ENCODE measurements at places on chromosomes 6 and 20. TPM values are rescaled to one million over a fixed set of nuclear protein-coding genes. Genes with fewer than 3 reads are reported as not detected.

DNA sequence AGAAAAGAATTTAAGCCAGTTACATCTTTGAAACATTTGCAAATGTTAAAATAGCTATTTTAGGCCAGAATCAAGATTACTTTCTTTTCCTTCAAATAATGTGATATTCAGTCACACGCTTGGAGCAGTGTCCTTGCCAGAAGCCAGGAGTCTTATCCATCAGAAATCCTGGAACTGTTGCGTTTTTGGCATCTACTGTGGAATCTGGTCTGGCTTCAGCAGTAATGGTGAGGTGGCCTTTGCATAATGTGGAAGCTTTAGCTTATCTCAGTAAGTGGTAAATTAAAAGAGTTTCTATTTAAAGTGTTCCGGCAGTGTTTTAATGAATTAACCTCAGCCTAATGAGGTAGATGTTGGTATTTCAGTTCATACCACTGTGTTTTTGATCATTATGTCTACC, 97.6 kb downstream of the FIG4 start:
- no peak for DNase-seq

GRCh38 chr6:69059413-69059812, 424.3 kb downstream of the ADGRB3 start:
- no peak for DNase-seq

DNA sequence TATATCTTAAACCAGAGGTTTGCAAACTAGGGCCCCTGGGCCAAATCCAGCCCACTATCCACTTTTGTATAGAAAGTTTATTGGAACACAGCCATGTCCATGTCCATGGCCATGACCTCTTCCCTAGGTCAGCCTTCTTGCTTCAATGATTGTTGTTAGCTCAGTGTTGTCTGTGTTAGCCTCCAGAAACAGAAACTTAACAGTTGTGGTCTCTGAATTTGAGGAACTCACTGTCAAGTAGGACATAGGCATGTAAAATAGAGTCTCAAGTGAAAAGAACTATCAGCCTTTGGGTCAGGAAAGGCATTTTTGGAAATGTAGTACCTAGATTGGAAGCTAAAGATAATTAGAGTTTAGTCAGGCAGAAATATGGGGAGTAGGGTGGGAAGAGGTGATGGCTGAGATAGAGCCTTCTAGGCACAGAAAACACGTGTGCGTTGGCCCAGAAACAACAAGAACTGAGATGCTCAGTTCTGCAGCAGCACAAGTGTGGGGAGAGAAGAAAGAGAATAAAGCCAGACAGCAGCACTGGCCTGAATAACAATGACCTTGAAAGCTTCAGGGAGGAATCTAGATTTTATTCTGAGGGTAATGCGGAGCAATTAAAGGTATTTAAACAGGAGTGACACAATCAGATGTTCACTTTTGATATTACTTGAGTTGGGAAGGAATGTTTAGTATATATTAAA, 87.0 kb upstream of the OLIG3 start:
- no peak for DNase-seq

DNA sequence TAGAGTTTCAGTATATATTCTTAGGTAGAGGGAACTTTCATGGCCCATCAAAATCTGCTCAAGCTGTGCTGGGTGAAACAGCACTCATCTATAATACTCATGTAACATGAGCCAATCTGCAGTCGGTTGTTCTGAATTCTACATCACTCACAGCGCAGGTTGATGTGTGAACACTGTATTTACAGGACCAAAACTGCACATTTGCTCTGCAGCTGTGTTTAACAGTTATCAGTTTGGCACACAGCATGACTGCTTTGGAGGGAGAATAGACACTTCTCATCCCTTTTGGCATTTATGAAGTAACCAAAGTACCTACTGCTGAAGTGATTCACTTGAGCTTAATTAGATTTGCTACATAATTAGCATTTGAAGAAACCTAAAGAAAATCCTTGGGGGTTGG, 225.1 kb downstream of the BCKDHB start:
- DNase-seq = no peak

GRCh38 chr20:63270606-63271325, 1.8 kb upstream of the ARFGAP1 start:
- no peak for DNase-seq

- DNase-seq = no peak
Observed at GRCh38 chr6:156938143-156938542, 161.0 kb downstream of the ARID1B start.

- no peak for DNase-seq
Observed at GRCh38 chr20:46017272-46017671, 8.6 kb downstream of the MMP9 start.

GRCh38 chr6:38720295-38720694, 5.2 kb downstream of the DNAH8 start:
- no peak for DNase-seq

GRCh38 chr20:33670715-33671499, 3.3 kb downstream of the NECAB3 start:
- DNase-seq = no peak

- DNase-seq = no peak
Observed at GRCh38 chr6:14294270-14294951, 176.8 kb downstream of the CD83 start.

- DNase-seq = no peak
Observed at GRCh38 chr20:38609815-38610214, 8.2 kb downstream of the ARHGAP40 start.

GRCh38 chr6:109263873-109264700, 118.2 kb downstream of the CD164 start:
- no peak for DNase-seq

DNA sequence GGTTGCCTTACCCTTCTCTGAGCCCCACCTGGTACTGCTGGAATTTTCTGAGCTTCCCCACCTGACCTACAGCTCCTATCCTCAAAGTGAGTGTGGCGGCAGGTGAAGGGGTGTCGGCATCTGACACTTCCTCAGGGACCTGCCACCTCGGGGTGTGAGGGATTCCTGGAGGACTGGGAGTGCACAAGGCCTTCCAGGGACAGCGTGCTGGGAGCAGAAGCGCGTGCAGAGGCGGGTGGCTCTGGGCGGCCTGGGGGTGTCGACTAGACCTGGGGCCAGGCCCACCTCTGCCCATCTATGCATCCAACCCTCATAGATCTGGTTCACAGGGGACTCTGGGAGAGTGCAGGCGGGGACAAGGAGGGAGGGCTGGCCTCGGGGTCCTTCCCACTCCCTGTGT, 7.8 kb downstream of the DLGAP4 start:
- no peak for DNase-seq

DNA sequence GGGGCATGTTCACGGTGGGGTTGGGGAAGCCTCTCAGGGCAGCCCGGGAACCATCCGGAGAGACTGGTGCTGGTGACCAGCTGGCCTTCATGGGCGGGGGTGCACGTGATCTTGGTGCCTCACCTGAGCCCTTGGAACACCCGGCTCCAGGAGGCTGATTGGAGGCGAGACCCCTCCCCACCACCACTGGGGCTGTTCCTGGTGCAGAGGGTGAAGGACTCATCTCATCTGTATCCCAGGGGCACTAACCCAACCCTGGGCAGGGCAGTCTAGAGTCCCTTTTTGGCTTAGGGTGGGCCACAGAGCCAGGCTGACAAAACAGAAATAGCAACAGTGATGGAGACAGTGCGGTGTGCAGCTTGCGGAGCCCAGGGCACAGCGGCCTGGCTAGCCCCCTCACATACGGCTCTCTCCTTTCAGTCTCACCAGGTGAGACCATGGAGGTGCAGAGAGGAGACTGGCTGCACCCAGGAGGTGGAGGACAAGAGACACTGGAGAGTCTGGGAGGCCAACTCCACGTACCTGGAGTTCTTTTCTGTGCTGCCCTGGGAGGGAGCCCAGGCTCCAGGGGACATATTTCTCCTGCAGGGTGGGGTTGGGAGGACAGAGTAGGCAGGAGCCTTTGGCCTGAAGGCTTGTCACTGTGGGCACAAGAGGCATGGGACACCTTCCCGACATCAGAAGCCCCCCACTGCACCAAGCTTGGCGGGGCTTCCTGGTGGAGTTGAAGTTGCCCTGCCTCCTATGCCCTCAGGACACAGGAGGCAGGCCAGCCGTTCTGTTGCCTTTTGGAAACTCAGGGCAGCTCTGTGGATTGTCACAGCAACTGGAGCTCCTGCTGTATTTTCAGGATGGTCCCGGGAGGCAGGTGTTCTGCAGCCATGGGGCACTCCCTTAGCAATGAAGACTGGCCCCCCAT, 106.0 kb downstream of the SYCP2 start:
- DNase-seq = no peak

DNA sequence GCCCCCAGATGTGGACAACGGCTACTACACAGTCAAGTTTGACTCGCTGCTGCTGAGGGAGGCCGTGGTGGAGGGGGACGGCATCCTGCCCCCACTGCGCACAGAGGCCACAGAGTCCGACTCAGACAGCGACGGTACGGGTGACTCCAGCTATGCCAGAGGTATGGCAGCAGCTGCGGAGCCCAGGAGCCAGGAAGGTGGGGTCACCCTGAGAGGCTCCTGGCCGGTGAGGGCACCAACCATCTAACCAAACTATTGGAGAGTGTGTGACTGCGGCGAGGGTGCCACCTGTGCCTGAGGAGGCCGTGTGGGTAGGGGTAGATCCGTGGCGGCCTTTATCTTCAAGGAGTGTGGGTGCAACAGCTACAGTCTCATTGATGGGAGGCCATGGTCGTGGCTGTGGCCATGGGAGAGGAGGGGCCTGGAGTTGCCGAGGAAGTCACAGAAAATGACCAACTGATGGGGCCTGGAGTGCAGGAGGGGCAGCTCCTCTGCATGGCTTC, 2.8 kb upstream of the LIME1 start:
- no peak for DNase-seq

DNA sequence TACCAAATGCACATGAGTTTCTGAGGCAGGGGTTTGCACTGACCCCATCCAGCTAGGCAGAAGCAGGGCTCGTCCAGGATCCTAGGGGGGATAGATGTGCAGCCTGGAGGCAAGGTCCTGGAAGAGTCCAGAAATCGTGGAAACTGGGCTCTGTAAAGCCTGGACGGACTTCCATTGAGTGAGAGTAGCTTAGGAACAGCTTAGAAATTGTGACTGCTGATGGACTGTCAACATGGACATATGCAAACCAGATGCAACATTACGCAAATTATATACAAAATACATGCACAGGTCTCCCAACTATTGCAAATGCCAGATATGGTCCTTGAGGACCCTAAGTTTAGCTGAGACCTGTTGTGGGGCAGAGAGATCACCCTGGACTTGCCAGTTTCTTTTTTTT, 4.8 kb upstream of the EMILIN3 start:
- no peak for DNase-seq

GRCh38 chr6:27478141-27478705, 5.3 kb upstream of the ZNF184 start:
- no peak for DNase-seq

- no peak for DNase-seq
Observed at GRCh38 chr6:122747573-122747972, 31.9 kb upstream of the FABP7 start.

The TRIM10 gene
- polyA plus RNA-seq = 0.28 TPM

The ANKRD6 gene
- polyA plus RNA-seq = 35.9 TPM

The AKAP7 gene
- 11.8 TPM for polyA plus RNA-seq

The POU3F2 gene
- 0.10 TPM for polyA plus RNA-seq

The B3GAT2 gene
- 1.3 TPM for polyA plus RNA-seq

The CNKSR3 gene
- polyA plus RNA-seq = 51.9 TPM

The NRSN1 gene
- polyA plus RNA-seq = 1.4 TPM

The PTPN1 gene
- polyA plus RNA-seq = 32.2 TPM

The DPPA5 gene
- not detected for polyA plus RNA-seq

The PXDC1 gene
- 21.5 TPM for polyA plus RNA-seq

The LY6G6C gene
- 0.89 TPM for polyA plus RNA-seq

The OR2J1 gene
- polyA plus RNA-seq = not detected

The JPH2 gene
- 1.8 TPM for polyA plus RNA-seq

The RIN2 gene
- polyA plus RNA-seq = 42.9 TPM

The AGER gene
- 27.0 TPM for polyA plus RNA-seq

The FAXC gene
- 4.3 TPM for polyA plus RNA-seq
